Brain pericyte (primary cell): ENCODE measurements at places on chromosomes 16 and 17.

- DNase-seq, result no peak
These were observed 1.2 kb upstream of the ZFPM1 start for GRCh38 chr16:88451586-88452481.

DNA sequence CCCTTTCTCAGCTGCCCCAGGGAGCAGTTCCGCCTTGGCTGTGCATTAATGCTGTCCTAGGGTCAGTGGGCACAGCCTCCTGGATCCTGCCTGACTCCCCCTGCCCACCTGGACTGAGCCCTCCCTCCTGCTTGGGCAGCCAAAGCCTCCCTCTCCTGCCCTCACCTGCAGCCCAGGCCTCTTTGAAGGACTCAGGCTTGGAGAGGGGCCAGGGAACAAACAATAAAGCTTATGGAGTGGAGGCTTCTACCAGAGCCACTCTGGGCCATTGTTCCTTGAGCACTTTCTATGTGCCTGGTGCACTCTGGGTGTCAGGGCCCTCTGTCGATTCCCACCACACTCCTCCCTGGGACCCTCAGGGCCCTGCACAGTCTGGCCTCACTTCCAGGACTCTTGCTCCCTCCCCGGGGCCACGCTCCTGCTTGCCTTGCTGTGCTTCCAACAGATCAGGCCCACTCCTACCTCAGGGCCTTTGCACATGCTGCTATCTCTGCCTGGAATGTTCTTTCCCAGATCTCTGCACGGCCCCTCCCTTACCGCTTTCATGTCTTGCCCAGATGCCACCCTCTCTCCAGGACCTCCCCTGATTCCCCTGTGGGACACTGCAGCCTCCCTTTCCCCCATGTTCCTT lies 5.0 kb downstream of the KCNJ12 start:
- no peak for DNase-seq

- DNase-seq, result no peak
These were observed 1.2 kb upstream of the SRCIN1 start for GRCh38 chr17:38606646-38607611.

DNA sequence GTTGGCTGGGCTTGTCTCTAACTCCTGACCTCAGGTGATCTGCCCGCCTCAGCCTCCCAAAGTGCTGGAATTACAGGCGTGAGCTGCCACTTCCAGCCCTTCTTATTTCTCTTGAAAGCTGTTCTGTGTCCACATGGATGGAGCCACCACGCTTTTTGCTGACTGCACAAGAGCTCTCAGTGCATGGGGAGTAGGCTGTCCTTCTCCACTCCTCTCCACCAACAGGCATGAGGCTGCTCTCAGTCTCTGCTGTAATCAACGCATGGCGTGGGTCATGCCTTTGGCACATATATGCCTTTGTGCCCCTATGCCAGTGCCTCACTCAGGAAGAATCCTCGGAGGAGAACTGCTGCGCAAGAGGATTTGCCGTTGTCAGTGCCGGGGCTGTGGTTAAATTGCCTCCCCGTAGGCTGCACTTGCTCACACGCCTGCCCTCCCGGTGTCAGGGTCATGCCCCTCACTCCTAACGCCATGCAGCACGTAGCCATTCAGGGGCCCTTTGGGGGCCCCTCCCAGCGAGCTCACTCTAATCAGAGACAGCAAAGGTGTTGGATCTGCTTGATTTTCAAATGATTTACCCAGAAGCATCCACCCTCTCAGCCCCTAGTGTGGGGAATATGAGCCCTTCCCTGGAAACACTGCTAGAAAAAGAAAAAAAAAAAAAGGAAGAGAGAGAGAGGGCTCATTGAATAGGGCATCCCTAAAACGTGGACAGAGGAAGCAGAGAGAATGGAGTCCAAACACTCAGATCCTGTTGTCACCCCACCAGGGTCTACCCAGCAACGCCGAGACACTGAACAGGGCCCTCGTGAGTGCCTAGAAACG lies 47.5 kb upstream of the ZCCHC14 start:
- no peak for DNase-seq

- DNase-seq, result no peak
These were observed 112.4 kb downstream of the SMG6 start for GRCh38 chr17:2191227-2191626.

GRCh38 chr16:72171236-72171635 lies 719 bp downstream of the PMFBP1 start:
- no peak for DNase-seq
